Fibroblast of upper back skin (primary cell): ENCODE measurements at places on chromosomes 12 and 14.
A peak's percentile ranks its signal among the peaks of the same experiment; 100 is the strongest.

DNA sequence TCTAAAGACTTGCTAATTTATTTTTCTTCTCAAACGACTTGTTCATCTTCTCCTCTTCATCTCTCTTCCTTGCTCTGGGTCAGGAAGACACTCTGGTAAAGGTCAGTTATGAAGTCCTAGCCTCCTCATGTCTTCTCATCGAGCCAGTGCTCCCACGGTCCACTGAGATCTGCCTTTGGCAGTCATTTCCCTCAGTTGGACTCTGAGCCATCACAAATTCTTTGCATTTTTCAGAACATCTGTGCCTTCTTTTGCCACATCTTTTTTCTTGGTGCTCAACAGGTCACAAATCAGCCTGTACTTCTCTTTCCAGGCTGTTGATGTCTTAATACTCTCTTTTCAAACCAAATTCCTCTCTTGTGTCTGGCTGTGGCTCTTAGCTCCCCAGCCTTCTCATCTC lies 49.7 kb downstream of the IGF1 start:
- peak; percentile 44 for DNase-seq

- no peak for DNase-seq
Observed at GRCh38 chr14:22469538-22470303, 119.3 kb downstream of the DAD1 start.

- DNase-seq = no peak
Observed at GRCh38 chr12:29547864-29548263, 50.4 kb upstream of the OVCH1 start.

DNA sequence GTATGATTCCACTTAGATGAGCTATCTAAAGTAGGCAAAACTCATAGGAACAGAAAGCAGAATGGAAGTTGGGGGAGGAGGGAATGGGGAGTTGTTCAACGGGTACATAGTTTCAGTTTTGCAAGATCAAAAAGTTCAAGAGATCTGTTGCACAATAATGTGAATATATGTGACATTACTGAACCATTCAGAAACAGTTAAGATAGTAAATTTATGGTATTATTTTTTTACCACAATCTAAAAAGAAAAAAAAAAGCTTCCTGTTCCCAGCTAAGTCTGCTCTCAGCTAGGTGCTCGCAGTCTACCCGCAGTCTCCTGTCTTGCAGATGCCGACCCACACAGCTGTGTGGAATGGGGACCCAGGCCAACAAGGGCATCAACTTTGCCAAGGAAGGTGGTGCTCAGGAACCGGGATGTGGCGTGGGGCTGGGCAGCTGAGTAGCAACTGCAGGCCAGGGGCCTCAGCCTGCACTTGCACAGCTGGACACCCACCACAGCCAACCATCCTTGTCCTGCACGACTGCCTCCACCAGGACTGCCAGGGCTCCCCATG lies 15.3 kb upstream of the ANO6 start:
- peak; percentile 24 for DNase-seq

- DNase-seq = no peak
Observed at GRCh38 chr12:9332564-9332963, 124.4 kb upstream of the PZP start.
